ENCODE measurements at places on chromosomes 6 and 20. TPM values are rescaled to one million over a fixed set of nuclear protein-coding genes. Genes with fewer than 3 reads are reported as not detected.
A peak's percentile ranks its signal among the peaks of the same experiment; 100 is the strongest.

GRCh38 chr20:37702403-37703034, 8.7 kb downstream of the CTNNBL1 start:
- no peak for DNase-seq

DNA sequence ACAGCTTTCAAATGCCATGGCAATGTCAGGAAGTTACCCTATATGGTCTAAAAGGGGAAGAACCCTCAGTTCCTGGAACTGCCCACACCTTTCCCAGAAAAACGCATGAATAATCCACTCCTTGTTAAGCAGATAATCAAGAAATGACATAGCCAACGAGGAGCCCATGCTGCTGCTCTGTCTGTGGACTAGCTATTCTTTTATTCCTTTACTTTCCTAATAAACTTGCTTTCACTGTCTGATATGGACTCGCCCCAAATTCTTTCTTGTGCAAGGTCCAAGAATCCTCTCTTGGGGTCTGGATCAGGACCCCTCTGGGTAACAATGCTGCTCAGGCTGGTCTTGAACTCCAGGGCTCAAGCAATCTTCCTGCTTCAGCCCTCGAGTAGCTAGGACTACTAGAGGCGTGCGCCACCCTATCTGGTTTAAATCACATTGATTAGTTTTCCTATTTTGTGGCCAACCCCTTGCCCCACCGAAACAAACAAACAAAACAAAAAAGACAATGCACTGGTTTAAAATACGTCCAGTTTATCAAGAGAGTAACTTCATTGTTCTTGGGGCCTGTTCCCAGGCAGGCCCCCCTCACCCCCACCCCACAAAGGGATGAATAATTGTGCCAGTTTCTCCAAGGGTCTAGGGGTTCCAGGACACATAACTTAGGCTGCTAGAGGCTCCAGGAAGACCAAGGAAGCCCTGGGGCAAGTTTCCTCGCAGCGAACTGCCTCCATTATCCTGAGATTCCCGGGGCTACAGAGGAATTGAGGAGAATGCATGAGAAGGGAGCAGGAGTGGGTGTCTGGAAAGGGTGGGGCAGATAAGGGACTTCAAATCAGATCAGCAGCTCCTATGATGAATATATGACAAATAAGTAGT, 10.1 kb upstream of the AKAP12 start:
- DNase-seq, result no peak

Gene PPP1R3G
- 1.3 TPM for total RNA-seq

DNA sequence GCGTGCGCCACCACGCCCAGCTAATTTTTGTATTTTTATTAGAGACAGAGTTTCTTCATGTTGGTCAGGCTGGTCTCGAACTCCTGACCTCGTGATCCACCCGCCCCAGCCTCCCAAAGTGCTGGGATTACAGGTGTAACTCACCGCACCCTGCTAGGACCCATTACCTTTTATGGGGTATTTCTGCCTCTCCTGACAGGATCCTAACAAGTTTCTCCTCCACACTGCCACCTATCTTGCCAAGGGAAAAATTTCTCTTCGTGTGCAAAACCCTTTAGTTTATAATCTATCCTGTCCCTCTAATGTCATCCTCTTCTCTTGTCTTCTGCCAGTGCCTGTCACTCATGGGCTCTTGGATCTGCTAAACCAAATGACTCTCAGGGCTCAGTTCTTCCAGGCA, 1.9 kb downstream of the STMND1 start:
- DNase-seq, result peak; percentile 36

GRCh38 chr6:3882866-3883265, 33.7 kb downstream of the FAM50B start:
- DNase-seq, result peak; percentile 11

DNA sequence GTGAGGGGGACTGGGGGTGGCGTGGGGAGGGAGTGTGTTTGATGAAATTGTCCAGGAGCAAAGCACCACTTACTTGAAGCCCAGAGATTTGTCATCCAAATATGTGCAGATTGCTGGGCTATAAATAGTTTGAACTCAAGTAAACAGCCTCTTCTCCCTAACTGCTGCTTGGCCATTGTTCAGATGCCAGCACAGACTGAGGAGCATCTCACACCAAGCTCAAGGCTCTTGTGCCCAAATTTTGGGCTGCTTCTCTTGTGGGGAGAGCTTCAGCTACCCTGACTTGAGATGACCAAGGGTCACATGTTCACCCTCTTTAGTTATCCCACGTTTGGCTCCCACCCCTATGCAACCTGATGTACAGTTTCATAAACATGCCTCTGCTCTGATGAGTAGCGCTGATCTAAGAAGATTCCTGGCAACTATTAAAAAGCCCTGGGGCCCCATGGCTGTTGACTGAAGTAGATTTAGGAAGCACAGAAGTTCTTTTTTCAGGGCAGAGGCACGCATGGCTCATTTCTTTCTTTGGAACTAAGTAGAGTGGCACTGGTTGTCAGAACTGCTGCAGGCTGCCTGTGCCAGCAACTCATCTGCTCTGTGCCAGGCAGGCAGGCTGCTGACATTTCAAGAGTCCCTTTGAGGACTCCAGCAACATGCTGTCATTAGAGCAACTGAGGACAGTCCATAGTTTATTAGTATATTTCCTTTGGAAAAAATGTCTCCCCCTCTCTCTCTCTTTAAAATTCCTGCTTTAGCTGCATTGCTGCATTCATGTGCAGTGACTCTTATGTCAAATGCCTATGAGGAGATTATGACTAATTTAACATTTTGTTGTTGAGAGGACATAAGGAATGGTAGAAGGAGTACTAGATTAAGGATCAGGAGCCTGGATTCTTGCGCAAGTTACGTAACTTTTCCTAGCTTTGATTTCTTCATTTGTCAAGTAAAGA, 9.6 kb upstream of the PKIG start:
- peak; percentile 97 for DNase-seq

- DNase-seq, result no peak
Observed at GRCh38 chr20:7585126-7585679, 355.1 kb downstream of the HAO1 start.

DNA sequence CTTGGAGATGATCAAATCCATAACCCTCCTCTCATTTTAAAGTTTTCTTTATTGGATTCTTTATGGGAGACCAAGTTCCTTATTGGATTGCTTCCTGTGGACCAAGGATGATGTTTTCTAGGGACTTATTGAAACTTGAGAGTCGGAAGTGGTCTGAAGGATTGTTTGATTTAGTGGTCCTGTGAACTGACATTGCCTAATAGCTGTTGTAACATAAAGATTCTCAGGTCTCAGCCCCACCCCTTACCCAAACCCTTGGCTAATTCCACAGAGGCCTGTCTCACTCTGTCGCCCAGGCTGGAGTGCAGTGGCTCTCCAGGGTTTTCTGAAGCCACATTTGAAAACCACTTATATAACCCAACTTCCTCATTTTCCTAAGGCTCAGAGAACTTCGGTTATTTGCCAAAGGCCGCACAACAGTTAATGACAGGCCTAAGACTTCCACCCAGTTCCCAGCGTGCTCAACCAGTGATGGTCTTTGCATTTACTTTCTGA, 77.0 kb downstream of the ATXN1 start:
- DNase-seq, result peak; percentile 86

DNA sequence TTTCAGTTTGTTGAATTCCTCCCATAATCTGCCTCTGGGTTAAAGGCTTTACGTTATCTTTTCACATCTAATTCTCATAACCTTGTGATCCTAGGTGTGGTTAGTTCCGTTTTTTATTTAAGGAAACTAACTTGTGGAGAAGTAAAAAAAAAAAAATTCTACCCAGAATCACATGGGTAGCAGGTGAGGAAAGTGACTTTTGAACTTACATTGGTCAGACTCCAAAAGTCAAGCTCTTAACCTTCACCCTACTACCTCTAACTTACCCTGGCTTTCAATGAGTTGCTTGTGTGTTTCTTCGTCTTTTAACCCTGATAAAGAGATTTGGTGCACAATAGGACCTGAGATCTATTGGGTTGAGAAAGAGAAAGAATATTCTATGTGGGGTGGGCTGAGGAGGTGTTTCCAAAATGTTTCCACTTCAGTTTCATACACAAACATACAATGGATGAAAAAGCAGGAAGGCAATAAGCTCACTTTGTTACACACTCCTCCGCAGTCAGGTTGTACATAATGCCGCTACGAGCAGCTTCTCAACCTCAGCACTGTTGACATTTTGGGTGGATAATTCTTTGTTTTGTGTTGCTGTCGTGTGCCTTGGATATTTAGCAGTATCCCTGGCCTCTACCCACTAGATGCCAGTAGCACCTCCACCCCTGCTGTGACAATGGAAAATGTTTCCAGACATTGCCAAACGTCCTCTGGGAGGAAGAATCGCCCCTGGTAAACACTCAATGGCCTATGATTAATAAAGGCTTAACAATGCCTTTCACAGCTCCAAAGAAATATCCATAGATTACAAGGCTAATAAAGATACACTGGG, 193.0 kb upstream of the ZNF217 start:
- no peak for DNase-seq

- DNase-seq, result no peak
Observed at GRCh38 chr20:62947532-62948300, 4.8 kb upstream of the SLC17A9 start.

DNA sequence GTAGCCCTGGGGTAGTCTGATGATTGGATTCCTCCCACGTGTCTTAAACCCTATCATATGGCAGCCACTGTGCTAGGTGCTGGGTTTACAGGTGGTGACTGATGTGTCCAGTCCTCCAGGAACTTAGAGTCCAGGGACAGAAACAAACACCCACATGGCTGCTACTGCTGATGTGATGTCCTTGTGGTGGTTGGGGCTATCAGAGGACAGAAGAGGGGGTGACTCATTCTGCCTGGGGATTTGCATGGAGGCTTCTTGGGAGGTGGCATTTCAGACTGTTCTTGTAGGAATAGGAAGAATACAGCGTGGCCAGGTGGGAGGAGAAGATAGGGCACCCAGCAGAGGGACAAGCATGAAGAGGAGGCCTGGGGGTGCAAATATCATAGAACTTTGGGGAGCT, 9.8 kb downstream of the RAET1G start:
- DNase-seq, result peak; percentile 64

- no peak for DNase-seq
Observed at GRCh38 chr6:70225055-70225454, 77.8 kb downstream of the COL9A1 start.

Data from M059J (cell line).